Activated CD4-positive, alpha-beta T cell treated with anti-CD3 and anti-CD28 coated beads, Interleukin-2, amount 10 ng/mL, durations not matched to agents 7 days and 5 days (primary cell): ENCODE measurements at places on chromosomes 5 and 9.

GRCh38 chr9:33105959-33106358 is 29.5 kb upstream of the SMU1 start:
- no peaks in the 10 kb centered on the region for H3K27me3 ChIP-seq
- H3K4me3 ChIP-seq, result no peak overlapping the region
- DNase-seq, result no peak
- H3K36me3 ChIP-seq, result no peaks in the 10 kb centered on the region
- no peak overlapping the region for H3K27ac ChIP-seq

- H3K27me3 ChIP-seq, result peaks cover 3% of the 10 kb centered on the region
- H3K4me1 ChIP-seq, result no peaks in the 10 kb centered on the region
- H3K27ac ChIP-seq, result no peak overlapping the region
- H3K4me3 ChIP-seq, result no peak overlapping the region
- no peak for DNase-seq
These were observed 52.1 kb upstream of the RGMB start for GRCh38 chr5:98721231-98721928.

DNA sequence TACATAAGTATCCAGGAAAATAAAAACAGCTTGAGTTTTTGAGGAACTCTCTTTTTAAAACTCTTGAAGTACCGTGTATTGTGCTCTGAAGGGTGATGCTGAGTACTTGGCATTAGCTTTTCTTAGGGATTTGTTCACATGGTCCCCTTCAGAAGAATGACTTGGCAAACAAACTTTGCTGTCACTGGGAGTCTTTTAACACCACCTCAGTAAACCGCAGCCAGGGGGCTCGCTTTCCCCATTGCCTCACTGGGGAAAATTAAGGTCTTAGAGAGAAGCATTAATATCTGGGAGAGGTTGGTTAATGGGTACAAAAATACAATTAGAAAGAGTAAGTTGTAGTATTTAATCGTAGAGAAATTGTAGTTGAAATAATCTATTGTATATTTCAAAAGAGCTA is 105.9 kb upstream of the DAP start:
- no peak overlapping the region for H3K4me3 ChIP-seq
- no peaks in the 10 kb centered on the region for H3K4me1 ChIP-seq
- no peaks in the 10 kb centered on the region for H3K36me3 ChIP-seq
- DNase-seq, result no peak
- peaks cover 2% of the 10 kb centered on the region for H3K27me3 ChIP-seq

DNA sequence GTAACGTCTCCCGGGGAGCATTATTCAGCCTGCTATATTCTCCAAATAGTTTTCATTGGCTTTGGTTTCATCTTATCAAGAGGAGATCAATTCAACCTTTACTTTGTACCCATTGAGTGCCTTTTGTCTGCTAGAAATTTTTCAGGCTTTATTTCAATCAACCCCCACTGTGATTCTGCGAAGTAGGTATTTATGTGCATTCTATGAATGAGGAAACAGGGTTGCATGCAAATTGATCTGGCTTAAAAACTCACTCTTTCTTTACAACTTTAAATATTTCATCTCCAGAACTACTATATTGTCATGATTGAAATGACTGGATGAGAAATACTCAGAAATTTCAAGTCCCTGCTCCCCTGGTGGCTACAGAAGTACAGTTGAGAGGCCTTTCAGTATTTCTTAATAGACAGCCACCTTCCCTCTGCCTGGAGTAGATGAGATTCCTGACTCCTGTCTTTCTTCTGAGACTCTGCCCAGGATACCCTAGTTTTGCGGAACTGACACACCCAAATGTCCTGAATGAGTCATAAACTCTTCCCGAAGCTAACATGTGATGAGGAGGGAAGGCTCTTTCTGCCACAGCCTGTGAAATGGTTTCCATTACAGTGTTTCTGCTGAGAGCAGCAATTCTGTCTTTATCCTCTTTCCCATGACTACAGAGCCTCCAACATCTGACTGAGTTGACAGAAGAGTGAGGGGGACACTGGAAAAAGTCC is 52.6 kb upstream of the TNC start:
- H3K4me3 ChIP-seq, result no peak overlapping the region
- no peak for DNase-seq
- H3K27ac ChIP-seq, result no peak overlapping the region
- no peaks in the 10 kb centered on the region for H3K4me1 ChIP-seq
- no peaks in the 10 kb centered on the region for H3K36me3 ChIP-seq
- H3K27me3 ChIP-seq, result peaks cover 12% of the 10 kb centered on the region

DNA sequence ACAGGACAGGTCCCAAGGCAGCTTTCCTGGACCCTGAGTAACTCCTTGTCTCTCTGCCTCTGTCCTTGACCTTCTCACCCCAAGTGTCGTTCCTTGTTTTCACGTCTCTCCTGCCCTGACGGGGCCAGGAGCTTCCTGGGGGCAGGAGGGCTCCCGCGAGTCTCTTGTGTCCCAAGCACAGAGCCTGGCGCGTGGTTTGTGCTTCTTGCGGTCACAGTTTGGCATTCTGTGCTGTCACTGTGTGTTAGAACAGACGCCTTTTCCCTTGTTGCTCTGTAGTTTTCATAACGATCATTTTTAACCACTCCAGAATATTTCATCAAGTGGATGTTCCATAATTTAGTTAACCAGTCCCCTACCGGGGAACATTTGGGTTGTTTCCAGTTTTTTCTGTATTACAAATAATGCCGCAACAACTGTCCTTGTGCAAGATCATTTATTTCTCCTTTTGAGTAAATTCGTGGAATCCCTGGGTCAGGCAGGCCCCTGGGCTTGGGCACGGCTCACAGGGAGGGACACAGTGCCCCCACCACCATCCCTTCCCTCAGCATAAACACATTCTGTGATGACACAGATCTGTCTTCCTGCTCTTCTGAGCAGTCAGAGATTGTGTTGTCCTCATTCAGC is 71.9 kb downstream of the TSPAN17 start:
- no peak overlapping the region for H3K27ac ChIP-seq
- peaks cover 35% of the 10 kb centered on the region for H3K27me3 ChIP-seq
- DNase-seq, result no peak
